ENCODE measurements at places on chromosomes 13 and 19. TPM values are rescaled to one million over a fixed set of nuclear protein-coding genes. Genes with fewer than 3 reads are reported as not detected.
A peak's percentile ranks its signal among the peaks of the same experiment; 100 is the strongest.

- H3K4me1 ChIP-seq = no peaks in the 10 kb centered on the region
- no peak overlapping the region for H3K27ac ChIP-seq
- no peaks in the 10 kb centered on the region for H3K27me3 ChIP-seq
- DNase-seq = no peak
- no peaks in the 10 kb centered on the region for H3K36me3 ChIP-seq
These were observed 13.5 kb downstream of the IL12RB1 start for GRCh38 chr19:18073197-18073596.

DNA sequence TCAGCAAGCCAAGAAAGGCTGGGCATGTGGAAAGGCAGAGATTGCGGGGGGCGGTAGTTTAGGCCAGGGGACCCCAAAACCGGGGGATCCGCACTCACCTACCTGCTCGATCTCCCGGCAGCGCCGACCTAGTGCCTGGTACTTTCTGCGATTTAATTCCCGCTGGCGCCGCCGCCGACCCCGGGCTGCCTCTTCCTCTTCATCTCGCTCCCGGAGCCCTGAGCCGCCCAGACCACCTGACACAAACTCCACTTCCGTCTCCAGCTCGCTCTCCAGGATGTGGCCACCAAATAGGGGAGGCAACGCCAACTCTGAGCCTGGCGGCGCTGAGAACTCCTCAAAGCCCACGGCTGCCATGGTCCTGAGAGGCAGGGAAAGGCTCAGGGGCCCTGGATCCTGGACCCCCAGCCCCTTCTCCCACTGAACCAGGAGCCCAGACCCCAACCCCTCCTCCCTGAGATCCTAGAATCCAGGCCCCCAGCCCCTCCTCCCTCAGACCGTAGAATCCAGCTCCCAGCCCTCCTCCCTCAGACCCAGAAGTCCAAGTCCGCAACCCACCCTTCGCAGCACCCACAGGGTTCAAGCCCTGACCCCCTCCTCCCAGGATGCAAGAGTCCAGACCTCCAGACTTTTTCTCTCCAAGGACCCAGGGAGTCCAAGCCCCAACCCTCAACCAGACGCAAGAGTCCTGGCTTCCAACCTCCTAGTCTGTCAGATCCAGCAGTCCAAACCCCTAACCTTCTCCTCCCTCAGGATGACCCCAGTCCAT lies 933 bp downstream of the TFPT start:
- H3K4me1 ChIP-seq = no peaks in the 10 kb centered on the region
- no peak for DNase-seq
- H3K4me3 ChIP-seq = peak overlapping the region; percentile 73
- H3K36me3 ChIP-seq = peaks cover 18% of the 10 kb centered on the region

- no peak overlapping the region for H3K27ac ChIP-seq
- no peaks in the 10 kb centered on the region for H3K27me3 ChIP-seq
- no peak overlapping the region for H3K4me3 ChIP-seq
- no peak for DNase-seq
- H3K4me1 ChIP-seq = no peaks in the 10 kb centered on the region
These were observed 282.1 kb downstream of the TDRD3 start for GRCh38 chr13:60679131-60679530.

DNA sequence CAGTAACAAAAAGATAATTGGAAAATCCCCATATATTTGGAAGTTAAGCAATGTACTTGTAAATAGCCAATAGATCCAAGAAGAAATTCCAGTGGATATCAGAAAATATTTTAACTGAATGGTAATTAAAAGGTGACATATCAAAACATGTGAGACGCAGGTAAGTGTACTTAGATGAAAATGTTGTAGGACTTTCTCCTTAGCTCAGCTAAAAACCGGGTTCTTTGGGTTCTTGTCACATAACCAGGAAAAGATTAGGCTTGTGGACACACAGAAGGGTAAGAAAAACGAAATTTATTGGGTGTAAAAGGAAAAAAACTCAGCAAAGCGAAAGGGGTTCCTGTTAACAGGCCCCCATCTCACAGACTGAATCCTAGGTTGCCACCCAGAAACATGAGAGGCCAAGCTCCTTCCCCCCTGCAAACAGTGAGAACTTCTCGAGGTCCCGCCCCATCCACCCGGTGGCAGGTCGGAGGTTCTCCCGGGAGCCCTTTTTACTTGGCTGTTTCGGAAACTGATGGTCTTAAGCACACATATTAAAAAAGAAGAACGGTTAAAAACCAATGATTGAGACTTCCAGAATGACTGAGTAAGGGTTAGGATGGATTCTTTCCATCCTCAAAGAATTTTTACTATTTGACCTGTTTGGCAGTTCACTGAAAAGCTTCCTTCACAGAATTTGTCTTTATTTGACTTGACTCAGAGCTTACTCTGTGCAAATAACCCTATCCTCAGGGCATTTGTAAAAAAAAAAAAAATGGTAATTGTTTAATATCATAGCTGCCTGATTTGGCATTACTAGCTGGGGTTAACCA lies 3.1 kb upstream of the CCDC70 start:
- no peak overlapping the region for H3K27ac ChIP-seq
- no peaks in the 10 kb centered on the region for H3K4me1 ChIP-seq
- H3K27me3 ChIP-seq = no peaks in the 10 kb centered on the region
- no peak for DNase-seq
- H3K4me3 ChIP-seq = no peak overlapping the region
- H3K36me3 ChIP-seq = no peaks in the 10 kb centered on the region

DNA sequence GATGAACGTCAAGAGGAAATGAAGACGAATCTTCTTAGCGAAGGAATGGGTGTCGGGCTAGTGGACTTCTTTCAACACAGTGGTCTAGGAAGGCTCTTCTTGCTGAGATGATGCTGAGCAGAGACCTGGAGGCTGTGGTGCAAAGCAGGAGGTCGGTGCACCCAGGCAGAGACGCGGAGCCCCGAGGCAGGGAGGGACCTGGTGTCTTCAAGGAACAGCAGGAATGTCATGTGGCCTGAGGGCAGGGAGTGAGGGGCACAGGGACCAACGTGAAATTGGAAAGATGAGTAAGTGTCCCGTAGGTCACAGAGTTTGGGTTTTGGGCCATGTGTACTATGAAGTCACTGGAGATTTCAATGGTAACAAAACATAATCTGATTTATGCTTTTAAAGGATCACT lies 11.4 kb upstream of the CDC42EP5 start:
- no peaks in the 10 kb centered on the region for H3K36me3 ChIP-seq
- no peak overlapping the region for H3K27ac ChIP-seq
- H3K4me1 ChIP-seq = no peaks in the 10 kb centered on the region

DNA sequence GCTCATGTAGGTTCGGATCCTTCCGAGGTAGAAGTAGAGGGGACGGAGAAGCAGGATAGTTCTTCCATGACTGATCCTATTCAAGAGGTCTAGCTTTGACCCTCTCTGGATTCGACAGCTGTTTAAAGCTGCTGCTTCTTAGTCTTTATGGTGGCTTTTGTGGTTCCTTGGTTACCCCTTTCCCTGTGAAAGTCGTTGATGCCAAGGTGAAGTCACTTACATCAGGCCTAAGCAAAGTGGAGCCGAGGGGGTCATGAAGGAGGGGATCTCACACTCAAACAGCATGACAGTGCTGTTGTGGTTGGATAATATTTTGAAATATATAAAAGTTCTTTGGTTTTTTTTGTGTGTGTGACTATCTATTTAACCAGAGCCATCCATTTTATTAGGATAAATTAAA lies 8.1 kb downstream of the CCDC70 start:
- DNase-seq = no peak
- no peak overlapping the region for H3K27ac ChIP-seq
- no peaks in the 10 kb centered on the region for H3K36me3 ChIP-seq
- H3K4me1 ChIP-seq = no peaks in the 10 kb centered on the region
- no peak overlapping the region for H3K4me3 ChIP-seq

GRCh38 chr13:27810461-27810860 lies 18.2 kb downstream of the GSX1 start:
- no peak overlapping the region for H3K27ac ChIP-seq
- peaks cover 21% of the 10 kb centered on the region for H3K27me3 ChIP-seq
- no peak overlapping the region for H3K4me3 ChIP-seq
- H3K36me3 ChIP-seq = no peaks in the 10 kb centered on the region
- no peak for DNase-seq

DNA sequence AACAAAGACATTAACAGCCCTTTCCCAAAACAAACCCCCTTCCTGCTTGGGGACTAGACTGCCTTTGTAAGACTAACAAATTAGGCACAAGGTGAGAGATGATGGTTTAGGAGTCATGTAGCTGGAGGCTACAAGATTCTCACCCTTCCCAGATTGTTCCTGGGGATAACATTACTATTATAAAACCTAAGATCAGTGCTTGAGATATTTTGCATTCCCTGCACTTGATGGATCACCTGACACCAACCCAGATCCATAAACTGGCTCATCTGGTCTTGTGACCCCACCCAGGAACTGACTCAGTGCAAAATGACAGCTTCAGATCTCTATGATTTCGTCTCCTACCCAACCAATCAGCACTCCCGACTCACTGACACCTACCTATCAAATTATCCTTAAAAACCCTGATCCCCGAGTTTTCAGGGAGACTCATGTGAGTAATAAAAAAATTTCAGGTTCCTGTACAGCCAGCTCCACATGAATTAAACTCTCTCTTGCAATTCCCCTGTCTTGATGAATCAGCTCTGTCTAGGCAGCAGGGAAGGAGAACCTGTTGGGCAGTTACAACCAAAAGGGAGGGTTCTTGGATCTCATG lies 2.4 kb upstream of the ZNF616 start:
- H3K4me3 ChIP-seq = no peak overlapping the region
- DNase-seq = no peak
- H3K27ac ChIP-seq = no peak overlapping the region
- H3K4me1 ChIP-seq = no peaks in the 10 kb centered on the region

GRCh38 chr19:5424192-5424973 lies 30.8 kb upstream of the ZNRF4 start:
- H3K4me3 ChIP-seq = no peak overlapping the region
- H3K27me3 ChIP-seq = peaks cover 9% of the 10 kb centered on the region
- no peak overlapping the region for H3K27ac ChIP-seq
- no peaks in the 10 kb centered on the region for H3K4me1 ChIP-seq
- H3K36me3 ChIP-seq = no peaks in the 10 kb centered on the region

NKPD1 gene
- not detected for total RNA-seq

GRCh38 chr13:114058051-114058867 lies 74.2 kb downstream of the RASA3 start:
- peak overlapping the region; percentile 9 for H3K27ac ChIP-seq
- H3K4me3 ChIP-seq = no peak overlapping the region
- peaks cover 6% of the 10 kb centered on the region for H3K36me3 ChIP-seq
- peaks cover 35% of the 10 kb centered on the region for H3K4me1 ChIP-seq

DNA sequence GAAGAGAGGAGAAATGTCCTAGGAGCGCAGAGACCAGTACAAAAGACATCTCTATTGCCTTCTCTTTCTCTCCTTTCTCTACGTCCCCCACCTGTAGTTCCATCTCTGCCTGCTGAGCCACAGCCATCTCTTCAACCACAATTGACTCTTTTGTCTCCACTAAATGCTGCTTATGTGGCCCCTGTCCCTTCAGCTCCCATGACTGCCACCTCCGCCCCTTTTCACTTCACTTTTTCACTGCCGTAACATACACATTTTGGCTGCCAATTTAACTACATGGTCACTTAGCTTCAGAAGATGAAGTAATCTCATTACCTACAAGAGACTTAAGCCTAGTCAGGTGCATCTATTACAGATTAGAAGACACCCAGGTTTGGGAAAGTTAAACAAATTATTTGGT lies 81.9 kb downstream of the MZT1 start:
- no peaks in the 10 kb centered on the region for H3K4me1 ChIP-seq
- H3K27ac ChIP-seq = no peak overlapping the region
- no peak for DNase-seq

NLRP7 gene
- total RNA-seq = not detected

GRCh38 chr19:17479325-17479791 lies 9.0 kb downstream of the SLC27A1 start:
- no peak overlapping the region for H3K4me3 ChIP-seq
- no peaks in the 10 kb centered on the region for H3K36me3 ChIP-seq
- no peak for DNase-seq
- no peaks in the 10 kb centered on the region for H3K4me1 ChIP-seq

DNA sequence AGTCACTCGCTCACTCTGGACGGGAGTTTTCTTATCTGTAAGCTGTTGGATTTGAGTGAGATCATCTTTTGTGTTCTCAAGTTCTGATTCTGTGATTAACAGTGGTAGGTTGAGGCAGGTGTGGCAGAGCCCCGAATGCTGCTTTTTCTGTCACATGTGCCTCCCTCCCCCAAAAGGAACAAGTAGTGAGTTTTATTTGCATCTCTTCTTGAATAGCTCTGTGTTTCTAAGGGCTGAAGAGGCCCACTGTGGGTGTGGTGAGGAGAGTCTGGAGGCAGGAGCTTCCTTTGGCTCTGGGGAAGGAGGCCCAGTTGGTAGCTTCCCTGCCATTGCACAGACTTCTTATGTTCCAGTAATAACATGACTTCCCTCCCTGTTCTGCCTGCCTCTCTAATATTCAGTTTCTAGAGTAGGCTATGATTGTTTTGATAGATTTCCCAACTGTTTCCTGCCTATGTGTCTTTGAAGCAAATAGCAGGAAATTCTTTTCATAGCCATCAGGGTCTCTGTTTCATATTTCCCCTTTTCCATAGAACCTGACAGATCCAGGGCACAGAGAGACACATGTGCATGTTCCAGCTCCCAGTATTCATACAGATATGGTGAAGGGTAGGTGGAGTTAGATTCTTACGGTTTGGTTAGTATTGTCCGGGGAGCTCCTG lies 23.9 kb upstream of the CXCL17 start:
- no peaks in the 10 kb centered on the region for H3K36me3 ChIP-seq
- H3K4me3 ChIP-seq = no peak overlapping the region
- no peak for DNase-seq
- no peaks in the 10 kb centered on the region for H3K27me3 ChIP-seq
- H3K27ac ChIP-seq = peak overlapping the region; percentile 43

DNA sequence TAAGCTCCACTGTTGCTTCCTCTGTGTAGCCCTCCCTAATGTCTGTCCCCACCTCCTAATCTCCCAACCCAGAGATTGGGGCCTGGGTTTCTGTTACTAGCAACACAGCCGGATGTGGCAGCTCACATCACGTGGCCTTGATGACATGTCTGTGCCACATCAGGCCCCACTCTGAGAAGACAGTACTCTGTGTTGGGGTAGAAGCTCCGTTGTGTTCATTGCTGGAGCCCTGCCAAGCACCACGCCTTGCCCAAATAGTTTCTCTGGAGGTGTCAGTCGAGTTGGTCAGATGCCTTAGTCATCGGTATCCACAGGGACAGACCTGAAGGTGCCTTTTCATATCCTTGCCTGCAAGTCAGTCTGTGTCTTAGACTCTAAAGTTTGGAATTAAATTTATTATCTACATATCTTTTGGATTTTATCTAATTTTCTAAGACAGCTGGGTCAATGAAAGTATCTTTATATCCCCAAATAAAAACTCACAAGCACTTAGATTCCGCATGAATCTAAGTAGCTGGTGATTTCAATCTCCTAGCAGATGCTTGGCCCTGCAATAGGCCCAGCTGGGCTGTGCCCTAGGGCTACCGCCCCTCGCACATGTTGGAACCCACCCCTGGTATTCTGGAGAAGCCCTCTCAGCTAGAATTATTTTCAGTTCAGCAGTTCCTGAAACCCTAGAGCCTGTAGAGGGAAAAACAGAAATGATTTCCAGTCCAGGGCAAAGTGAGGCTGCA lies 204.0 kb upstream of the TSHZ3 start:
- H3K4me3 ChIP-seq = no peak overlapping the region
- H3K27me3 ChIP-seq = no peaks in the 10 kb centered on the region
- H3K36me3 ChIP-seq = no peaks in the 10 kb centered on the region
- DNase-seq = peak; percentile 60

- peak within 1 kb of the TSS; percentile 29 for H3K27ac ChIP-seq
- H3K27me3 ChIP-seq = no peaks in the 10 kb centered on the region
- no peaks in the 10 kb centered on the region for H3K36me3 ChIP-seq
- DNase-seq = peak; percentile 78
- H3K4me3 ChIP-seq = peak within 1 kb of the TSS; percentile 85
These were observed at the start of gene ZNF835 for GRCh38 chr19:56671613-56671994. ZNF835 (minus strand) TSS chr19:56671757; CDS start chr19:56665198, 6,559 bp downstream.

- peaks cover 12% of the 10 kb centered on the region for H3K36me3 ChIP-seq
- no peaks in the 10 kb centered on the region for H3K4me1 ChIP-seq
- DNase-seq = no peak
- H3K27me3 ChIP-seq = no peaks in the 10 kb centered on the region
These were observed 11.6 kb upstream of the SAMD1 start for GRCh38 chr19:14102102-14102696.

Measured in lung (tissue), 17 donors.